ENCODE measurements at places on chromosomes 13 and 19.

- no peak for DNase-seq
Measured at GRCh38 chr19:47542030-47542475, 27.2 kb upstream of the NAPA start.

DNA sequence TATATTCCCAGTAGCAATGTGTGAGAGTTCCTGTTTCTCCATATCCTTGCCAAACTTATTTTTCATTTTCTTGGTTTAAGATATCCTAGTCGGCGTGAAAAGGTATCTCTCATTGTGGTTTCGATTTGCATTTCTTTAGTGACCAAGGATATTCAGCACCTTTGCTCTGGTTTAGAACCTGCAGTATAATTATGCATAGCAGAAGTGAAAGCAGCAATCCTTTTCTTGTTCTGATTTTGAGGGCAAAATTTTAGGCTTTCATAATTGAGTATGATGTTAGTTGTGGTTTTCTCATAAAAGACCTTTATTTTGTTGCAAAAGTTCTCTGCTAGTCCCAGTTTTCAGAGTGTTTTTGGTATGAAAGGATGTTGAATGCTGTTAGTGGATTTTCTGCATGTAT, 491.0 kb downstream of the FGF9 start:
- peak; percentile 5 for DNase-seq

DNA sequence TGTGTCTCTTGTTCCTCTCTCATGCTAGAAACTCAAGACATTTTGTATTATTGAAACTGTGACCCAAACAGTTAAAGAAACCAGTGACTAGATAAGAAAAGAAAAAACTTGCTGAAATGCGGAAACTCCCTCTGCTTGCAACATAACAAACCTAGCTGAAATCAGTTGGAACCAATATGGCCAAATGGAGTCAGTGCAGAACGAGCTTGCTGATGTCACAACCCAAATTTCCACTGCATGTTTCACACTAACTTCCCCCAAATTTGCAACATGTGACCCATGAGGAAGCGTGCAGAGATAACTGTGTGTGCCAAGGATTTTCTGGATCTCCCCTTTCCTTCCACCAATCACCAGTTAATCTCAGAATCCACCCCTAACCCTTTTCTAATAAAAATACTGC, 208.0 kb downstream of the DLEU7 start:
- DNase-seq = peak; percentile 5

DNA sequence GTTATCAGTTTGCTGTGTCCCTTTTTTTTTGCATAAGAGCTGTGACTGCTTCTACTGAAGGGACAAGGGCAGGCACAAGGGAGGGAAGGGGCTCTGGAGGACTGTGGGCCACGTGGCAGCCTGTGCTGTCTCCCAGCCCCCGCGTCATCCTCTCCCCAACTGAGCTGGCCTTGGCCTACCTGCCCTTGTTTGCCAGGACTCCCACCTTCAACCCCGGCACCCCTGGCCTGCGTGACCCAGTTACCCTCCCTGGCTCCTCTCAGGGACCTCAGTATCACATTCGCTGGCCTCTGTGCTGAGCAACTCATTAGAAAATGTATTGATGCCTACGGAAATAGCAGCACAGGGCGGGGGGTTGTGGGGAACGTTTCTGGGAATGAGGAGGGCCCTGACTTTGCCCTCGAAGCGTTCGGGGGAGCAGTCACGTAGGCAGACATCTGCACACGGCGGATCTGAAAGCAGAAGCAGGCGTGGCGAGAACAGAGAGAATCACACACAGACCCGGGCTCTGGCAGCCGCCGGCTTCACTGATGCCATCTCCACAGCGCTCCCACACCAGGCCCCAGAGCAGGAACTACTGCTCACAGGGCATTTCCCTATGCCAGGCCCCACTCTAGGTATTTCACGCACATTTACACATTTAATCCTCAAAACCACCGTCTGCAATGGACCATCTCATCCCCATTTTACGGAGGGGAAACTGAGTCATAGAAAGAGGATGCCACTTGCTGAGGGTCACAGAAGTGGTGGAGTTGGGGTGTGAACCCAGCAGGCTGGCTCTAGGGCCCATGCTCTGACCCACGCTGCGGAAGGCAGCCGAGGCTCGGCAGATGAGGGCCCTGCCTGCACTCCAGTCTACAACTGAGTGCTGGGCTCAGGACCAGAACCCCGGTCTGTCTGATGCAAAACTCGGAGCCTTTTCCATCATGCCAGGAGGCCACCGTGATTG, 5.7 kb upstream of the ATF5 start:
- no peak for DNase-seq

DNA sequence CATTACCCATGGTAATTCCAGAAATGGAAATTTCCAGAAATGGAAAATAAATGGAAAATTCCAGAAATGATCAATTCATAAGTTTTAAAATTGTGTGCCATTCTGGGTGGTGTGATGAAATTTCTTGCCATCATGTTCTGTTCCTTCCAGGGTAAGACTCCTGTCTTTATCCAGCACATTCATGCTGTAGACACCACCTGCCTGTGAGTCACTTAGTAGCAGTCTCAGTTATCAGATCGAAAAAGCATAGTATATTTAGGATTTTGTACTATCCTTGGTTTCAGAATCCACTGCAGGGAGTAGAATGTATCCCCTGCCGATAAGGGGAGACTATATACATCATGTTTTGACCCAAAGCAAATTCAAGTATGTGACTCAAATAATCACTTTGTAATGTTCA, 26.7 kb upstream of the CSNK1A1L start:
- DNase-seq = no peak

DNA sequence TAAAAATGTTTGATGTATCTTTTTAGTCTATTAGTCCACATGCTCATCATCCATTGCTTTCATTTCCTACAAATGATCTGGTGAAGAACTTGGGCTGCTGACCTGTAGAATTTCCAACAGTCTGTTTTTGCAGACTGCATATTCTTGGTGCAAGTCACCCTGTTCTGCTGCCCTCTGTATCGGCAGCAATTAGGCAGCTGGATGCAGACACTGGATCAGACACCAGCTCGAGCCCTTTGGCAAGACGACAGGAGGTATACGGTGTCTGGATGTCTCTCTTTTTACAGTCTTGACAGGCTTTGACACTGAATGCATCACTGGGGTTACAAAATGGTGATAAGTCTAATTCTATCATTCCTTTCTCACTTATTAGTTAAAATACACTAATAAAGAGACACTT, 21.8 kb downstream of the MTRF1 start:
- DNase-seq = no peak

DNA sequence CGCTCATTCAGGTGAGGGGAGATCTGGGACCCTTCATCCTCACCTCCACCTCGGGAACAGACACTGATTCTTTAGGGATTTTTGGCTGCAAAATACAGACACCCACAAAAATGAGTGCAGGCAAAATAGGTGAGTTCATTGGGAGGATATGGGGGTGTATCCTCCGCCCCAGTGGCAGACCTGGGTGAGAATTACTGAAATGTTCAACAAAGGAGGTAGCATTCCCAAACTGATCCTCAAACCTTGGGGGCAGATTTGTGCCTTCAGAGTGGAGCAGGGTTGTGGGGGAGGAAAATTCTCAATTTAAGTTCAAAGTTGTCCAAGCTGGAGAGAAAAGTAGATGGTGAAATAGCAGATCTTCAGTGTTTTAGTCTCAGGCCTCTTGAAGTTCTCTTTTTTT, 31.3 kb upstream of the SIN3B start:
- no peak for DNase-seq

- peak; percentile 48 for DNase-seq
Measured at GRCh38 chr19:2032296-2032941, 16.9 kb upstream of the BTBD2 start.

DNA sequence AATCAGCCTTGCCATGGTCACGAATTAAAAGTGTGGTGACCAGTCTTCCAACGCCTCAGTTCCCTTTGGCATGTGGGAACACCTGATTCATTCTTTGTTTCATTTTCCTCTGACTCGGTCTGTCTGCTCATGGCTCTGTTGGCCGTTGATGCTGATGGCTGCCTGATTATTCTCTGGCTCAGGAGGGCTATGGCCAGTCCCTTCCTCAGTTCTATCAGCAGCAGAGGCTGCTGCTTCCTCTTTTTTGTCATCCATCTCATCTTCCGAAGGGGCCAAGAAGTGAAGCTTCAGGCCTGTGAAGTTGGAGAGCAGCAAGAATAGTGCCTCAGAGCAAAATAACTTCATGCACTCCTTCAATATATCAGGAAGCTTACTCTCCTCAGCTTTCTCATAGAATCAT, 9.5 kb upstream of the MLNR start:
- DNase-seq = no peak

- DNase-seq = peak; percentile 14
Measured at GRCh38 chr19:6476155-6476895, 5.3 kb downstream of the DENND1C start.

GRCh38 chr19:5707576-5708575, 12.1 kb downstream of the LONP1 start:
- no peak for DNase-seq

DNA sequence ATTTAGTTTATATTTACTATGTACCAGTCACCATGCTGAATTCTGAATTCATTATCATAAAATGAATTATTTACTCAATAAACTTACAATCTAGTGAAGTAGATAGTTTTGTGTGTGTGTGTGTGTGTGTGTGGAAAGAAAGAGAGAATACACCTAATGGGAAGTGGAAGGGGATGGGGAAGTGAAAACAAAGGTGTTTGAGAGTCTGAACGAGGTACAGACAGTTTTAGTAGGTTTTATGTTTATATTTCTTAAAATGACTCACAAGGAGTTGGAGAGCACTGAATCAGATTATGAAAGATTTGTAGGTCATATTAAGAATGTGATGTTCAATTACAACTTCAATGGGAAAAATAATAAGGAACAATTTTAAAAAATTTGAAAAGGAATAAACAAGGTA, 1753.0 kb downstream of the SLITRK1 start:
- no peak for DNase-seq

GRCh38 chr19:57559008-57559403, 657 bp downstream of the ZNF550 start:
- DNase-seq = no peak

DNA sequence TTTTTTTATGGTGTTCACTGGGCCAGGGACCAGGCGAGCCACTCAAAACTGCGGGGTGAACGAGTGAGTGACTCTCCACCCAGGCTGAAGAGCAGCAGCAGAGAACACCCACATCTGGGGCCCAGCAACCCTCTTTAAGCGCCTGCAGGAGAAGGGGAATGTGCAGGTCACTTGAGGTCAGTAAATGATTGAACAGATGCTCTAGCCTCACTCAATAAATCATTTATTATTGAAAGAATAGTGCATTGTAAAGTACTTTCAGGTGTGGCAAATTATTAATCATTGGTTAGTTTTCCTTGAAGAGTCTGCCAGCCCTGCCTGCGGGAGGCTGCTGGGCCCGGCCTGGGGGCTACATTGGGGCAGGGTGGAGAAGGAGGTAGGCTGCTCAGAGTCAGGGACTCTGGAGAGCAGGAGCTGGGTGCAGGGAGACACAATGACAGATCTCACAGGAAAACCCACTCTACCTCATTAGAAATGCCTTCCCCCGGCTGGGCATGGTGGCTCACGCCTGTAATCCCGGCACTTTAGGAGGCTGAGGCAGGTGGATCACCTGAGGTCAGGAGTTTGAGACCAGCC, 42.5 kb downstream of the ABCC4 start:
- no peak for DNase-seq

DNA sequence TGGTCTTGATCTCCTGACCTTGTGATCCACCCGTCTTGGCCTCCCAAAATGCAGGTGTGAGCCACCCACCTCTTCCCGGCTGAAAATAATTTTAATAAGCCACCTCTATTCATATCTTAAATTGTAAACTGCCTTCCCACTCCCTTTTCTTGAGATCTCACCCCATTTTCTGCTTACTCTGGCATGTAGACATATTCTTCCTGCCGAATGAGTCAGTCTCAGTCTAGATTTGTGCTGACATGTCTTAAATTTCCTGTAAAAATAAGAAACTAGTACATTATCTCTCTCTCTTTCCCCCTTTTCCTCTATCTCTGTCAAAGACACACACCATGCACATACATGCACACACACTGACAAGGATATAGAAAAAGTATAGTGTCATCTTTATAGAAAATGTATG, 60.9 kb downstream of the THSD1 start:
- DNase-seq = no peak

GRCh38 chr13:106056851-106057250, 478.6 kb downstream of the EFNB2 start:
- no peak for DNase-seq

- no peak for DNase-seq
Measured at GRCh38 chr13:46265292-46265691, 53.6 kb downstream of the LRRC63 start.

- no peak for DNase-seq
Measured at GRCh38 chr13:58960888-58961287, 1202.8 kb downstream of the DIAPH3 start.

DNA sequence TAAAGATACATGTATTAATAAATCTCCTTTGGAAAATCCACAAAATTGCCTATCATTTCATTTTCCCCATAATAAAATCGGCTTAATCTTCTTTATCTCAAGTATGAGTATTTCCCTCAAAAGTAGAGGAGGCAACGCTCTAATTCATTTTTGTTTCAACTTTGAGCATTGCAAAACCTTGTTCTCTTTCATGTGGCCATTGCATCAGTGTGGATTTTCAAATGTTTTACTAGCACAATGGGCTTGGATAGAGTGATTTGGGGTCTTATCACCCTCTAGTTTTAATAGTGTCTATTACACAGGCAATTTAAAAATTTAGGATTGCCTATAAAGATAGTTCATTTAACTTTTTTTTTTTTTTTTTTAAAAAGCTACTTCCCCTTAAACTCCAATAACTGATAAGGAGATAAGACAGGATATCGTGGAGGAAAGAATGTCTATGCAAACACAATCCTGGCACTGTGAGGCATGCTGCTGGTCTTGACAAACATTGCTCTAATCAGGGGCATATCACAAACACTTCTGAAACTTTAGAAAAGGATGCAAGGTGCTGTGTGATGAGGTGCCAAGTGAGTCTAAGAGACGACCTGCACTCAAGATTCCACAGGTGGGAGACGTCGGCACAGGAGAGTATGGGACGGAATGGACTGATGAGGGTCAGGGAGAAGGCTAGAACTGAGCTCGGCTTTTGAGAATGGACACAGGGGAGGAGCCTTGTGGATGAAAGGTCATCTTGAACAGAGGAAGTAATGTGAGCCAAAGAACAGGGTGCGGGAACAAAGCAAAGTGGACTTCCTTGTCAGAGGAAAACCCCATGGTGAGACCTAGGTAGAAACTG, 199.7 kb downstream of the IRS2 start:
- no peak for DNase-seq

GRCh38 chr19:15317392-15318071, 14.8 kb downstream of the BRD4 start:
- no peak for DNase-seq

GRCh38 chr13:89688918-89689317, 1658.6 kb upstream of the MIR17HG start:
- no peak for DNase-seq

DNA sequence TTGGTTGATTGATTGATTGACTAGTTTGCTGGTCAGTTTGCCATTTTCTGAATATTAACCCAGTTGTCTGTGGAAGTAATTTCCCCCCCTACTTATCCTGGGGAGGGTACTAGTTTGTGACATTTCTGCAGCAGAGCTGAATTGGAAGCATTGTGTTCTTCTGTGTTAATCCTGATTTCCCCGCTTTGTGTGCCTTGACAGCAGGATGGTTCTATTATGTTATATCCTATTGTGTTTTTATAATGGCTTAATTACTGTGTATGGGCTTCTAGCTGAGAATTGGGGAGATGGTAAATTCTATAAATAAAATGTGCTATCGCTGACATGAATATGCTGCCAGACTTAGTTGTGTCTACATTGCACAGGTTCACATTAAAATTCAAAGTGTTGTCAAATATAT, 499.7 kb downstream of the COG6 start:
- no peak for DNase-seq

GRCh38 chr19:58084596-58085347, 13.3 kb downstream of the ZSCAN18 start:
- DNase-seq = no peak

- no peak for DNase-seq
Measured at GRCh38 chr13:111027458-111028439, 87.4 kb upstream of the ARHGEF7 start.

Data from CD4-positive, alpha-beta T cell treated with Interleukin-4 for 4 hours (primary cell).